Brain (organoid and tissue), 16 donors: ENCODE measurements at places on chromosomes 5 and 9. TPM values are rescaled to one million over a fixed set of nuclear protein-coding genes. Genes with fewer than 3 reads are reported as not detected.

The STC2 gene
- 9.1 TPM for polyA plus RNA-seq

The SPINK13 gene
- polyA plus RNA-seq = not detected

The SLC4A9 gene
- not detected for polyA plus RNA-seq

The GRM6 gene
- not detected for polyA plus RNA-seq

The RAB3C gene
- 17.1 TPM for polyA plus RNA-seq

The PCDHGA5 gene
- 1.0 TPM for polyA plus RNA-seq

The GLRA1 gene
- not detected for polyA plus RNA-seq

The SPATA31A3 gene
- not detected for polyA plus RNA-seq

The LRRTM2 gene
- polyA plus RNA-seq = 2.8 TPM

The RASEF gene
- 3.4 TPM for polyA plus RNA-seq

The WWC1 gene
- polyA plus RNA-seq = 29.0 TPM

The ANKDD1B gene
- not detected for polyA plus RNA-seq

The MAST4 gene
- polyA plus RNA-seq = 8.7 TPM

The NLN gene
- 25.7 TPM for polyA plus RNA-seq

The CDK9 gene
- polyA plus RNA-seq = 68.6 TPM

The SKIC3 gene
- polyA plus RNA-seq = 9.2 TPM

The LRRC26 gene
- 0.80 TPM for polyA plus RNA-seq

The PCDHB7 gene
- 1.3 TPM for polyA plus RNA-seq

The VLDLR gene
- polyA plus RNA-seq = 11.8 TPM

The PCDHB11 gene
- polyA plus RNA-seq = 0.31 TPM

The PRUNE2 gene
- 34.8 TPM for polyA plus RNA-seq

The CEL gene
- 0.92 TPM for polyA plus RNA-seq

The NUDT12 gene
- polyA plus RNA-seq = 3.5 TPM

The UGT3A1 gene
- polyA plus RNA-seq = not detected

The MARCOL gene
- polyA plus RNA-seq = not detected

The IZUMO3 gene
- polyA plus RNA-seq = not detected

The PCDHB5 gene
- polyA plus RNA-seq = 57.4 TPM

The KIF27 gene
- polyA plus RNA-seq = 1.9 TPM

The ELAVL2 gene
- 2.8 TPM for polyA plus RNA-seq

The SLCO6A1 gene
- polyA plus RNA-seq = not detected

The SNX24 gene
- 9.2 TPM for polyA plus RNA-seq

The PCDHA9 gene
- polyA plus RNA-seq = not detected
